ENCODE measurements at places on chromosomes 7 and 10.

- no peak for DNase-seq
Observed at GRCh38 chr7:22849662-22850061, 27.0 kb upstream of the TOMM7 start.

- no peak for DNase-seq
Observed at GRCh38 chr7:7512861-7513597, 22.6 kb downstream of the COL28A1 start.

DNA sequence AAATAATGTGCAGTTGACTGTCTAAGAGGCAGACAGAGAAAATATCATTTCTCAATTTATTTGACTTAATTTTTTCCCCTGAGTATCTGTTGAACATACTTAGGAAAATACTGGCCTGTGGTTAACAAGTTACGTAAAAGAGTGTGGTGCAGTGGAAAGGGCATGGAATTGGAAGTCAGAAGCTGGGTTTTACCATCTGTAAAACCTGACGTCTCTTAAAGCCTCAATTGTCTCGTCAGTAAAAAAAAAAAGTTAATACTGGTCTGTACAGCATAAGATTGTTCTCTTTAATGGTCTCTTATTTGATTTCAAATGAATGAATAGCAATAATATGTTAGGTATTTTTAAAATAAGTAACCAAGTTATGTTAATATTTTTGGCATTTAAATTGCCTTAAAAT lies 67.8 kb downstream of the PHTF2 start:
- no peak for DNase-seq

DNA sequence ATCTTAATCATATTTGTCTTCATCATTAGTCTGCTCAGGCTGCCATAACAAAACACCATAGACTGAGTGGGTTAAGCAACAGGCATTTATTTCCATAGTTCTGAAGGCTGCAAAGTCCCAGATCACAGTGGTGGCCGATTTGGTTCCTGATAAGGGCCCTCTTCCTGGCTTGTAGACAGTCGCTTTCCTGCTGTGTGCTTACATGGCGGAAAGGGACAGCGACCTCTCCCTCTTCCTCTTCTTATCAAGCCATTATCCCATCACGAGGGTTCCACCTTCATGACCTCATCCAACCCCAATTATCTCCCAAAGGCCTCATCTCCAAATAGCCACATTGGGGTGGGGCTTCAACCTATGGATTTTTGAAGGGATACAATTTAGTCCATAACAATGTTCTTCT lies 84.0 kb downstream of the LYZL1 start:
- no peak for DNase-seq

- no peak for DNase-seq
Observed at GRCh38 chr7:29499932-29500331, 63.7 kb upstream of the PRR15 start.

- no peak for DNase-seq
Observed at GRCh38 chr10:129004398-129004797, 462.6 kb upstream of the MGMT start.

- DNase-seq, result no peak
Observed at GRCh38 chr7:6608081-6608480, 7.3 kb upstream of the ZNF853 start.

- no peak for DNase-seq
Observed at GRCh38 chr10:9339716-9340115, 1285.2 kb downstream of the GATA3 start.

- DNase-seq, result no peak
Observed at GRCh38 chr10:29657719-29658274, 23.0 kb upstream of the SVIL start.
